Activated T-cell treated with anti-CD3 and anti-CD28 coated beads, Interleukin-2, amount 50 U/mL, for 4 hours (primary cell): ENCODE measurements at places on chromosomes 16 and 17. TPM values are rescaled to one million over a fixed set of nuclear protein-coding genes. Genes with fewer than 3 reads are reported as not detected.

The TEKT5 gene
- total RNA-seq, result not detected

The OTOP2 gene
- not detected for total RNA-seq

The CD300LF gene
- not detected for total RNA-seq

The CPNE7 gene
- total RNA-seq, result 18.0 TPM

The CEP295NL gene
- not detected for total RNA-seq

The CCDC154 gene
- 0.73 TPM for total RNA-seq

The SLC46A1 gene
- total RNA-seq, result 5.3 TPM

DNA sequence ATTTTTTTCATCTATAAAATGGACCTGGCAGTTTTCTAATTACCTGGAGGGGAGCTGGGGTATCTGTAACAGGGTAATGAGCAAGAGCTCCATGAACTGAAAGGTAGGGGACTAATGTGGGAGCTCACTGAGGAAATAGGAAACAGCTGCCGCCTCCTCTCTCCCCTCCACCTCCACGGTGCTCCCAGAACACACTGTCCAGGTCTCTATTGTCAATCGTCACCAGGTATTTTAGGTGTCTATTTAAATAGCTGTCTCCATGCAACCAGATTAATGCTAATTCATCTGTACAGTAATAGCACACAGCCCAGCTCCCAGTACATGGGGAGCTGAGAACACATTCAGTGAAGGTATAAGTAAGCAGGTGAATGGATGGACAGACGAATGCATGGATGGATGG, 233.3 kb downstream of the GRIN2A start:
- no peak for DNase-seq

GRCh38 chr17:17954079-17954478, 18.1 kb downstream of the TOM1L2 start:
- DNase-seq, result no peak

DNA sequence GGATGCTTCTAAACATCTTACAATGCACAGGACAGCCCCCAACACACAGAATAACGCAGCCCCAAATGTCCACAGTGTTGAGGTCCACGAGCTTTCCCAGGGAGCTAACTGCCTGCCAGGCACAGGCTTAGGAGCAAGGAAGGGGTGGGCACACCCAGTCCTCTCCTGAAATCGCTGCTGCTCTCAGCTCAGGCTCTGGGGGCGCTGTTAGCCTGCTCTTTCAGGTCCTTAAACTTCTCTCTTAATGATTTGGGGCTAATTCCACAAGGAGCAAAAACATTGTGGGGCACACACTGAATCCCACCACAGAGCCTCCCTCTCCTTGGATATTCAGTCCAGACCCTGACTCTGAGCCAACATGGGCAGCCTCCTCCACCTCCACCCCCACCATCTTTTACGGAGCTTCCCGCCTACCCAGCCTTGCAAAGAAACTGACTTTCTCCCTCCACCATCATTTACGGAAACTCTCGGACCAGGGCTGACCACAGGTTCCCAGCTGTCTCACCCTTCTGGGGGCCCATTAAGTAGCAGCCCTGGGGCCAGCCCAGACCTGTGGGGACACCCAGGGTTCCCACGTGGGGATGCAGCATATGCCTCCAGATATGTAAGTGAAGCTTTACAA, 1.1 kb downstream of the CD300H start:
- DNase-seq, result no peak

- no peak for DNase-seq
Measured at GRCh38 chr16:84511831-84512230, 7.4 kb upstream of the MEAK7 start.

DNA sequence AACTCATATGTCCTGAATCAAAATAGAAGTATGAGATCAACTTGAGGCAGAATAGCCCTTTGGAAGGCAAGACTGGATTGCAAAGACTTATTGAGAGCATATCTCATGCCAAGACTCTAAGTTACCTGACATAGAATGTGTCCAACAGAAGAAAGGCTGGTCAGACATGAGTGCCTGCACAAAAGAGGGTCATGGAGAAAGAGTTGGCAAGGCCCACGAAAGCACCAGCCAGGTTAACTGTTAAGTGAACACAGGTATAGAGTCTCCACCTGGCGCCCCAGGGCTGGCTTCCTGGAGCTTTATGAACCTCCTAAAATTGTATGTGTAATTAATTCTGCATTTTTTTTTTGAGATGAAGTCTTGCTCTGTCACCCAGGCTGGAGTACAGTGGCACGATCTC, 71.0 kb downstream of the CMC2 start:
- DNase-seq, result no peak

DNA sequence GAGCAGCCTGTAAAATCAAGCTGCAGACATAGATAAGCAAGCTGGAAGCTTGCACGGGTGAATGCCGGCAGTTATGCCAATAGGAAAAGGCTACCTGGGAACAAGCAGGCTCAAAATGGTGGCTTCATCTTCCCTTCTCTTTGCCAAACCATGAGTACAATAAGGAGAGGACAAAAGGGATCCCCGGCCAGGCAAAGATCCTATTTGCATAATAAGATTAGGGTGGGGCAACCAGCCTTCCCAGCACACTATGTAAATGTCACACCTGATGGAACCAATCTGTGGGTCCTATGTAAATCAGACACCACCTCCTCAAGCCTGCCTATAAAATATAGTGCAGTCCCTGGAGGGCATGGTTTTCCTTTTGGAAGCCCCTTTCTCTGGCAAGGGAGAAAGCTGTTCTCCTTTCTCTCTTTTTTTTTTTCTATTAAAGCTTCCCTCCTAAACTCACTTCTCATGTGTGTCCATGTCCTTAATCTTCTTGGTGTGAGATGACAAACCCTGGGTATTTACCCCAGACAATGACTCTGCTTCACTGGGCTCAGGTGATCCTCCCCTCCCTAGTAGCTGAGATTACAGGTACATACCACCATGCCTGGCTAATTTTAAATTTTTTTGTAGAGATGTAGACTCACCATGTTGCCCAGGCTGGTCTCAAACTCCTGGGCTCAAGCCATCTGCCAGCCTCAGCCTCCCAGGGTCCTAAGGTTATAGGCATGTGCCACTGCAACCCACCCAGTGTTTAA, 44.2 kb downstream of the PSMD12 start:
- DNase-seq, result no peak

DNA sequence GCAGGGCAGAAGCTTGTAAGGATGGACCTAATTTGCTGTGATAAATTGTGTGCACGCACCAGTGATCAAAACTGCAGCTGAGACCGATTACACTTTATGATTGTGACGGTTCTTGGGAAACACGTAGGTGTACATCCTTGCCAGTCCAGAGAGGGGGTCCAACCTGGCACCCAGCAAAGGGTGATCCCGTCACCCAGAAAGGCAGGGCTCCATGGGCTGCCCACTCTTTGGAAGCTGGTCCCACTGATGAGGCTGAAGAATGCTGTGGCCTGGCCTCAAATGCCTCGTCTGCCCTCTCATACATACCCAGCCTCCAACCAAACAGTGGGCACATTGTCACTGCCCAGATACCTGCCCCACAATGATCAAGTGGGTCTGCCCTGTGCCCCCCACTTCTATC, 132.0 kb downstream of the C16orf78 start:
- no peak for DNase-seq

- no peak for DNase-seq
Measured at GRCh38 chr17:39237586-39237985, 11.8 kb upstream of the STAC2 start.

GRCh38 chr16:89277049-89277448, 59.5 kb downstream of the ZNF778 start:
- no peak for DNase-seq

GRCh38 chr16:56447286-56447685, 3.8 kb downstream of the NUDT21 start:
- DNase-seq, result no peak

DNA sequence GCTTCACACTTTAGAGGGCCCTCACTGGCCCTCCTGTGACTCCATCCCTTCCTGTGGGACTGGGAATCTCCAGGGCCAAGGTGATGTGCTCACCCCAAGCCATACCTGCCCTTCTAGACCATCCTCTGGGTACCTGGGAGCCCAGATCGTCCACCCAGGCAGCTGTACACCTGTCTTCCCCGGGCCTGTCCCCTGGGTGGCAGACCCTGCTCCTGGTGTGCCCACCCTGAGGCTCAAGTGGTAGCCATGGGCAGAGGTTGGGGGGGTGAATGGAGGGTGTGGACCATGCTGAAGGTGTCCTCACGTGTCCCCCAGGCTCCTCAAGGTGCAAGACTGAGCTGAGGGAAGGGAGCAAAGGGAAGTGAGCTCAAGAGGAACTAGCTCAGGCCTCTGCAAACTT, 9.3 kb downstream of the CLEC10A start:
- DNase-seq, result no peak

DNA sequence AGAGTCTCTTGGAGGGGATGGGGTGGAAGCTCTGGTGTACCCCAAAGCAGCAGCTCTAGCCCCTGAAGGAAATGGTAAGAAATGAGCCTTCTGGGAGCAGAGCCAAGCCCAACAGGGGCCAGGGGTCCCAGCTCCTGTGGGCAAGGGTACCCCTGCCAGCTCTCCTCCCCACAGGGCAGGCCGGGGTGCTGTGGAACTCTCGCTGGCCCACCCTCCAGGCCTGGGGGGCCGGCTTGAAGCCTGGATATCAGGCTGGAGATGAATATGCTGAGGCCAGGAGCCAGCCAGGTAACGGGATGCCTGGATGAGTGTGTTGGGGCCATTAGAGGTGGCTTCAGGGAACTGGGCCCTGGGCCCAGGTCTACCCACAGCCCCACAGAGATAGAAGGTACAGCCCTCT, 12.2 kb upstream of the CLDN9 start:
- no peak for DNase-seq
